Stimulated activated CD8-positive, alpha-beta memory T cell treated with anti-CD3 and anti-CD28 coated beads, Interleukin-4, amount 100 ng/mL, for 48 hours (primary cell): ENCODE measurements at places on chromosomes 7 and 10.

GRCh38 chr7:112202816-112203215 lies 3.4 kb downstream of the DOCK4 start:
- peak; percentile 39 for DNase-seq

GRCh38 chr7:17044861-17045260 lies 163.1 kb upstream of the AGR3 start:
- DNase-seq, result no peak

DNA sequence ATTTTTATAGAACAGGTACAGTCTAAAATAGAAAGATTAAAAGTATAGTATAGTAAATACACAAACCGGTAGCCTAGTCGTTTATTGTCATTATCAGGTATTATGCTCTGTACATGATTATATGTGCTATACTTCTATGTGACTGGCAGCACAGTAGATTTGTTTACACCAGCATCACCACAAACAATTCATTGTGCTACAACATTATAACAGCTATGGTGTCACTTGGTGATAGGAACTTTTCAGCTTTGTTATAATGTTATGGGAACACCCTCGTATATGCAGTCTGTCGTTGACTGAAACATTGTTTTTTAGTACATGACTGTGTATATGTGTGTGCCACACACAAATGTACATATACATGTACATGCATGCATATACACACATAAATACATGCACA lies 19.1 kb downstream of the ZNF365 start:
- DNase-seq, result no peak

DNA sequence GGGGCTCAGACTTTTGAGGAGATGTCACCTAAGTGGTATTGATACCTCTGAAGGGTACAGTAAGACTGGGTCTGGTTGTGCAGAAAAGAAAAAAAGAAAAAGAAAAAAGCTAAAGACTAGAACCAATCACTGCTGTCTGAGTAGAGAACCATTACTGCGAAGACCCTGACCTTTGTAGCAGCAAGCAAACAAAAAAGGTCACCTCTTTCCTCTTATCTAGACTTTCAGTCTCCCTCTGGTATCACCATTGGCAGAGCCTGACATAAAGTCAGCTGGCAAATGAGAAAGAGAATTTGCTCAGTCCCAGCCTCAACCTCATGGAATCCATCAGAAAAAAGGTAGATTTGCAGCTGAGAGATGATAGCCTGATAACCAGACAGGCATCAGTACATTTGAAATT lies 2.6 kb upstream of the DNTT start:
- no peak for DNase-seq

- DNase-seq, result no peak
These were observed 162.9 kb downstream of the ST7 start for GRCh38 chr7:117116211-117116610.

DNA sequence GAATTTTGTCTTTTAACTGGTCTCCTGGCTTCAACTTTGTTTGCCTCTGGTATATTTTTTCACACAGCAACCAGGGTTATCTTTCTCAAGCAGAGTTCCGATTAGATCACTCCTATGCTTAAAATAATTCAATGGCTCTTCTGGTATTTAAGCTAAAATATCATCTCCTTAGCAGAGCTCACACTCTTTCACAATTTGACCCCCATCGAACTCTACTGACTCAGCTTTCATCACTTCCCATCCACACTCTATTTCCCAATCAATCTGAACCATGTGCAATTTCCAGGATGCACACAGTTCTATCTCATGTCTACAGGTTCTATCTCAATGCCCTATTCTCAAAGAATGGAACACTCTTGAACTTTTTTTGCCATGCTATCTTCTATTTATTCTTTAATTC lies 809.5 kb downstream of the GRID1 start:
- no peak for DNase-seq

DNA sequence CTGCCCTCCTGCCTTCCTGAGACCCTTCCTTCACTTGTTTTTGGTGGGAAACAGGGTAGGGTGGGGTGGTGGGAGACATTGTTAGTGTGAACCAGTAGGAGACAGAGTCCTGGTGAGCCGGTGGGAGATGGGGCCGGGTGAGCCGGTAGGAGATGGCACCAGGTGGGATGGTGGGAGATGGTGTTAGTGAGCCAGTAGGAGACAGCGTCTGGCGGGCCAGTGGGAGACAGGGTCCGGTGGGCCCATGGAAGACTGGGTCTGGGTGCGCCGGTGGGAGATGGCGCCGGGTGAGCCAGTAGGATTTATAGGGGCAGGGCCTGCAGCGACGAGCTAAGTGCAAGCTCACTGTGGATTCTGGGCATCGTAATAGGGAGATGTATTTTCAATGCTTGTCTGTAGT lies 116.8 kb downstream of the TRRAP start:
- DNase-seq, result no peak

DNA sequence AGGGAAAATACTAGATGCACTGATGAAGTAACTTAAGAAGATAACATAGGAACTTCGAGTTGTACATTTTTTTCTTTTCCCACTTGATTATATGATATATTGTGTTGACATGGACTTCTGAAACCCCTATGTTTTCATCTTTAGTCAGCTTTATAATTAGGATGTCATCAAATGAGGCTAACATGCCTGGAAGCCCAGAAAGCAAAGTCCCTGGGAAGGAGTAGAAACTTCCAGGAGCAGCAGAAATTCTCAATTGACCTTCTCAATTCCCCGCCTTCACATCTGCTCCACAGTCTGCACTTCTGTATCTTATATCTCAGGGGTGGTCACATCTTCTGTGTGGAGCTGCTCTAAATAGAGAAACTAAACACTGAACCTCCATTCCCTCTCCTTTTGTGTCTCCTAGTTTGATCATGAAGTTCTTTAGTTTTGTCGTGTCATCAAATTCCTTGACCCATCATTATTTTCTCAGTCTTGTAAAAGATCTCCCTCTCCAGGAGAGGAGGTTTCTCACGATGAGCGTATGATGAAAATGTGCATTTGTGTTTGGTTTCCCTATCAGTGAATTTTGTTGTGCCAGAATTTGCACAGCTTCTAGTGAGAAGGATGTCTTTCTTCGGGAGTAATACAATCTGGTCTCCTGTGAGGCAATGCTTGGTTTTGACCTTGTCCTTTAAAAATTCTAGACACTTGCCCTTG lies 303.3 kb downstream of the SUGCT start:
- no peak for DNase-seq

GRCh38 chr7:38187794-38188440 lies 9.9 kb downstream of the STARD3NL start:
- no peak for DNase-seq

DNA sequence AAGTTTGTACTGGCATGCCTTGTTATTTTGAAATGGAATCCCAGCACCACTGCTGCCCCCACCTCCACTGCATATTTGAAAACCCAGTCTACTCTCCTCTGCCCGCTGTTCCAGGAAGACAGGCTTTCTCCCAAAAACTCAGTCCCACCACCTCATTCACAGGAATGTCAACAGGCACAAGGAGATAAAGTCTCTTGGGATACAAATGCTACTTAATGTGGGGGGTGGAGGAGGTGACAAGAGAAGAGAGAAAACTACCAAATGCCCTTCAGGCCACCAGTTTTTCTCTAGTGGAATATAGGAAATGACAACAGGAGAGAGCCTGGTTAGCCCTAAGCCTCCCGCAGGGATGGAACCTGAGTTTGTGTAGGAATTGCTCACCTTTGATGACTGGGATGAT lies 1.0 kb upstream of the COL13A1 start:
- DNase-seq, result no peak

DNA sequence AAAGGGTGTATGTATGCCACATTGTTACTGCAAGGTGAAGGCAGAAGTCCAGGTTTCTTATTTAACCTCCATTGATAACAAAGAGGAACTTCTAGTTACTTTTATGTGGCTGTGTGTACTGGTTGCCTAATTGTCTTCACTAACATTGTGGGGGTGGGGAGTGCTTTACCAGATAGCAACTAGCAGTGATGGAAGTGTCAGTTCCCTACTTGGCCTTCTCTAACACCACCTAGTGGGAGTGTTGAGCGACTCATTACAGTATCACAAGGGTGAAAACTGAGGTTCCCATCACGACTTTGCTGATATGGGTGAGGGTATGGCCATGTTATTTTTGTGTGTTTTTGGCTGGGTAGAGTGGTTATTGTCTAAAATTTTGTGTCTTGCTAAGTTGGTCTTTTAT lies 274.4 kb downstream of the THSD7A start:
- no peak for DNase-seq

- no peak for DNase-seq
These were observed 40.8 kb downstream of the VOPP1 start for GRCh38 chr7:55531536-55531935.
